RWPE1 (cell line): ENCODE measurements at places on chromosomes 13 and 19.

DNA sequence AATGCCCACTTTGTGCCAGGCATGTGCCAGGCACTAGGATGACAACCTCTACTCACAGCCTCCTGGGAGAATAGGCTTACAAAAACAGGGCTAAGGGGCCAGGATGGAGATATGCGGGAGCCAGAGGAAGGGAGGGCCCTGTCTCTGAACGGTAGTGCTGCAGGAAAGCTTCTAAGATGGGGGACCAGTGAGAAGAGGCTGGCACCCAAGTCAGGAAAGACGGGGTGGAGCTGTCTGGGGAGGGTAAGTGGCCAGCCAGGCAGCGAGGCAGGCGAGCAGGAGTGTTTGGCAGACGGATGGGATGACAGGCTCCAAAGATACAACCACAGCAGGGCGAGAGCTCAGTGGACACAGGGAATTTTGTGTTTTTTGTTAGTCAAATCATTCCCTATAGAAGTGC is 44.7 kb upstream of the GPI start:
- DNase-seq = no peak

DNA sequence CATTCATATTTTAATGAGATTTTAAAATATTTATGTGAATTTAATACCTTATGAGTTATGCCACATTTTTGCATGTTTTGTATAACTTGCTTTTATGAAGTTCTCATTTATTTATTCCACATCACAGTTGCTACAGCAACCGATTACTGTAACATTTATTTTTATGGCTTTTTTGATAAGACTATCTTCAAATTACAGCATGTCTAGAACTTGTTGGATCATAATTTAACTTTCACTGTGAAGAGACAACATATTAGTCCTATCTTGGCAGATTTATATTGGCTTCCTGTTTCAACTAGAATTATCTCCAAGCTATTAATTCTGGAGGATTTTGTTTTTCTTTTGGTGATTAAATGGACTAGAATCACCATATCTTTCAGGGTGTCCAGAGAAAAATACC is 793.7 kb upstream of the SLITRK5 start:
- DNase-seq = no peak

GRCh38 chr13:48829536-48829935 is 146.2 kb upstream of the FNDC3A start:
- DNase-seq = no peak

GRCh38 chr13:96499656-96500055 is 409.7 kb downstream of the HS6ST3 start:
- no peak for DNase-seq

- no peak for DNase-seq
Observed at GRCh38 chr13:46463719-46464118, 76.7 kb upstream of the RUBCNL start.

DNA sequence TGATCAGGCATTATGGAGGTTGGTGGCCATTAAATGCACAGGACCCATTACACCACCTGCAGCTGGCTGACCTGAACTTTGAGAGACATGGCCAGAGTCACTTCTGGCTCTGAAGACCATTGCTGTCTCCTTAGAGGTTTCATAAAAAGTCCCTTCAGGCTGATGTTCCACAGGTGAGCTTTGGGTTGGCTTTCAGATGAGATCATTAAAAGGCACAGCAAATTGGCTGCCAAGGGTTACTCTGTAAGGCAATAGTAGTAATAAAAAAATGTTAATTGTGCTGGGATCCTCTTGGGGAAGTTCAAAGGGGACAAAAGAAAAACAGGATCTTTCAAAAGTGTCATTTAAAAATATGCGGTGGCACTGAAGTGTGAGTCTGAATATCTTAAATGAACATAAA is 4.2 kb downstream of the OLFM4 start:
- no peak for DNase-seq

- DNase-seq = no peak
Observed at GRCh38 chr19:38654628-38655055, 7.2 kb downstream of the ACTN4 start.
